ENCODE measurements at places on chromosomes 12 and 14. TPM values are rescaled to one million over a fixed set of nuclear protein-coding genes. Genes with fewer than 3 reads are reported as not detected.

DNA sequence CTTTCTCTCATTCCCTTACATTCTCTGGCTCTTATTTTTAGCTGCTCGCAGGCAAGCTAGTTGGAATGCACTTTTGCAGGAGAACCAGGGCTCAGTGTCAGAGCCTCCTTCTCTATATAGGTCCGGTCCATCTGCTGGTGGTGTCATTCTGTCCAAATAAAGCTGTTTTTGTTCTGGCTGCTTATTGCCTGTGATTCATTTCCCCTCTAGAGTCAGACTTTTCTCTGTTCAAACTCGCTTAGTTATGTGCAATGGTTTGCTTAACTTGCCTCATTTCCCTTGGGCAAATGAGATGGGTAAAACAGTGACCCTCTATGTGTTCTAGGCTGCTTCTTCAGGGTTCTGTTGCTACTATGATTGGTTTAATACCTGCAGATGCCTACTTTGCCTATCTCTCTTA, 2.9 kb downstream of the SMARCD1 start:
- no peak for DNase-seq

- no peak for DNase-seq
These were observed 9.8 kb downstream of the RBP5 start for GRCh38 chr12:7118881-7119280.

- DNase-seq: no peak
These were observed 41.8 kb downstream of the EFCAB11 start for GRCh38 chr14:89912667-89913211.

GRCh38 chr12:1703771-1704722, 13.2 kb downstream of the ADIPOR2 start:
- no peak for DNase-seq

- no peak for DNase-seq
These were observed 43.4 kb upstream of the PWP1 start for GRCh38 chr12:107642240-107642639.

DNA sequence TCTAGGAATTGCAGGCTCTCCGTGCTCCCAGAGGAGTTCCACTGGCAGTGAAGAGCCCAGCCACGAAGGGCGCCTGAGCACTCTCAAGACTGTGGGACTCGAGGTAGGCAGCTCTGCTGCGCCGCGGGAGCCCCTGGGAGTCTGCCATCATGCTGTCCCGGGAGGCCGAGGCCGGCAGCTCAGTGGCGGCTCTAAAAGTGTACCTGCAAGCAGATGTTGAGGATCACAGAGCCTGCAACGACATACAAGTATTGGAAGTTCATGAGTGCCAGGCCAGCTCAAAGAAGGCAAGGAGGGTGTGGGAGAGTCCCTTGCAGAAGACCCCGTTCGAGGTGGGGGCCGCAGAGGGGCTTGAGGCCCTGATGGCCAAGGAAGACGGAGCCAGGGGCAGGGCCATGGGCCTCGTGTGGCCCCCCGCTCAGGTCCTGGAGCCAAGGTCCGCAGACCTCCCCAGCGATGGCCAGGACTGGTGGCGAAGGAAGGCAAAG, 62.7 kb downstream of the MUCL1 start:
- no peak for DNase-seq

DNA sequence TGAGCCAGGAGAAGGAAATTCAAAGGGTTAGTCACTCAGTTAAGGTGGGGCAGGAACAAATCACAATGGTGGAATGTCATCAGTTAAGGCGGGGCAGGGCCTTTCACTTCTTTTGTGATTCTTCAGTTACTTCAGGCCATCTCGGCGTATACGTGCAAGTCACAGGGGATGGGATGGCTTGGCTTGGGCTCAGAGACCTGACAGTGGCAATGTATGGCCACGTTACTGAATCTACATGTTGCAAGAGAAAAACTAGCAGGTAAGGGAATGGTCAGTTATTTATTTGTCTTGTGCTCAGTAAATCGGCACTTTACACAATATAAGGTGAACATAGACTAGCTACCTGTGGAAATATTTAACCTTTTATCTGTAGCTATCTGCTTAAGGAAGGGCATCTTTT, 11.9 kb downstream of the SLCO1B3 start:
- DNase-seq: no peak

GRCh38 chr14:87613881-87614280, 379.1 kb downstream of the GALC start:
- no peak for DNase-seq

- no peak for DNase-seq
These were observed 8.7 kb upstream of the TCL1A start for GRCh38 chr14:95722525-95723190.

ARHGEF40 gene
- not detected for total RNA-seq

LRRK2 gene
- not detected for total RNA-seq

DNA sequence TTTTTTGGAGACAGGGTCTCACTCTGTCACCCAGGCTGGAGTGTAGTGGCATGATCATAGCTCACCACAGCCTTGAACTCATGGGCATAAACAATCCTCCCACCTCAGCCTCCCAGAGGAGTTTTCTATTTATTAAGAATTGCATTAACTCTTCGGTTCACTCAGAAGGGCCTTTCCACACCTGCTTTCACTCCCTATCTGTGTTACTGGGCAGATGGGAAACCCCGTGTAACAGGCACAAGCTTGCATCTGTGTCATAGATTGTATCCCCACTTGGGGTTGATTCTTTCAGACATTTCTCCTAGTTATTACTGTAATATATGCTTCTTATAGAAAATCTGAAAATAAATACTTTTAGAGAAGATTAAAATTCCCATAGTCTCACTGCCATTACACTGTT, 38.7 kb downstream of the STX2 start:
- DNase-seq: no peak

DNA sequence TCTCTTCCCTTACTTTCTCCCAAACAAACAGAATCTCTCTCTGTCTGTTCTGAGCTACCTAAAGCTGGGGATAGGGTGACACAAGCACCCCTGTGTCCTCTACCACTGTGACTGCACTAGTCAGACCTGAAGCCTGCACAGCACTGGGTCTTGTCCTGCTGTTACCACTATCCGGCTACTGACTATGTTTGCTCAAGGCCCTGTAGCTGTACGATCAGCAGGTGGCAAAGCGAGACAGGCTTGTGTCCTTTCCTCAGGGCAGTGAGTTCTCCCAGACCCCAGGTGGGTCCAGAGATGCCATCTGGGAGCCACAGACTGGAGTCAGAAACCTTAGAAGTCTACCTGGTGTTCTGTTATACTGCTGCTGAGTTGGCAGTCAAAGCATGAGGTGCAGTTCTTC, 116.4 kb downstream of the NUBPL start:
- no peak for DNase-seq

DNA sequence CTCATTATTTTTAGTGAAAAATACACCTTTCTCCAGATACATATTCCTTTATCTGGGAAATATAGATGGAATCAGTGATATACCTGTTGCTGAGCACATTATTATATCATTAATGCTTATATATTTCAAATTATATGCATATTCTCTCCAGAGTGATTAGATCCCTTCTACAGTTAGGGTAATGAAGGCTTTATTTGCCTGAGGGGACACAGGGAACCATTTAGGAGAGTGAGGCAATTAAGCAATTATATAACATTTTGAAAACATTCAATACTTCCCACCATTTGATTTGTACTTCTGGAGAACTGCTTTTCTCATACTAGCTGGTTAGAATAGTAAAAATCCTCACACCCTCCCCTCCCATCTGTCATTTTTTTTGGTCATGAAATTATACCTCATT, 212.8 kb upstream of the NOVA1 start:
- DNase-seq: no peak

- DNase-seq: no peak
These were observed 64.8 kb downstream of the NKX2-1 start for GRCh38 chr14:36455241-36455627.

GRCh38 chr12:6337958-6338433, 3.9 kb downstream of the TNFRSF1A start:
- DNase-seq: peak; percentile 27

- DNase-seq: no peak
These were observed 63.0 kb upstream of the PLEKHA5 start for GRCh38 chr12:19066475-19067001.

AMDHD1 gene
- total RNA-seq: 0.52 TPM

PTPN21 gene
- not detected for total RNA-seq

ERO1A gene
- total RNA-seq: 87.4 TPM

PGF gene
- 0.10 TPM for total RNA-seq

GPRC5D gene
- total RNA-seq: not detected

GRCh38 chr14:66635435-66635834, 127.5 kb downstream of the GPHN start:
- DNase-seq: no peak

GRCh38 chr12:28874758-28875157, 274.3 kb upstream of the FAR2 start:
- no peak for DNase-seq

DNA sequence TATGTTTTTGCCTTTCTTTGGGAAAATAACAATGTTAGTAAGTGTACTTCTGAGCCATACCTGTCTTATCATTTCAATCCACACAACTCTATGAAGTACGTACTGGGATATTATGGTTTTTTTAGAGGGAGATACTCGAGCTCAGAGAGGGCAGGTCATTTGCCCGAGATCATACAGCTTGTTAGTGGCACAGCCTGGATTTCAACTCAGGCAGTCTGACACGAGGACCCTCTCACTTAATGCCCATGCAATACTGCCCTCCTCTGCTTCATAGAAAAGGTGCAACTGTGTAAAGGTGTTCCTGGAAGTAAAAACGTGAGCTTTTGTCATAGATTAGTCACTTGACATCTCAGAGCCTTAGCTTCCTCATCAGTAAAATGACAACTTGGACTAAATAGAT, 128.0 kb downstream of the NDUFA12 start:
- DNase-seq: peak; percentile 40

GRCh38 chr12:88630561-88630960, 50.3 kb upstream of the KITLG start:
- no peak for DNase-seq

DNA sequence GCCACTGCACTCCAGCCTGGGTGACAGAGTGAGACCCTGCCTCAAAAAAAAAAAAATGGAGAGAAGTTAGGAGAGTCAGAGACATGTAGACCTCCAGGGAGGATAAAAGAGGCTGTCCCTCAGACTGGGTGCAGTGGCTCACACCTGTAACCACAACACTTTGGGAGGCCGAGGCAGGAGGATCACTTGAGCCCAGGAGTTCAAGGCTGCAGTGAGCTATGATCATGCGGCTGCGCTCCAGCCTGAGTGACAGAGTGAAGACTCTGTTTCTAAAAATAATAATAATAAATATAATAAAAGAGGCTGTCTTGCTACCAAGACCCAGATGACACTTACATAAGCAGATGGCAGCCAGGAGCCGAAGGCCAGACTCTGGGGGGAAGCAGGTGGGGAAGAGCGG, 18.5 kb downstream of the SLC7A8 start:
- no peak for DNase-seq

- no peak for DNase-seq
These were observed 171.2 kb downstream of the FLRT2 start for GRCh38 chr14:85701116-85701515.

DNA sequence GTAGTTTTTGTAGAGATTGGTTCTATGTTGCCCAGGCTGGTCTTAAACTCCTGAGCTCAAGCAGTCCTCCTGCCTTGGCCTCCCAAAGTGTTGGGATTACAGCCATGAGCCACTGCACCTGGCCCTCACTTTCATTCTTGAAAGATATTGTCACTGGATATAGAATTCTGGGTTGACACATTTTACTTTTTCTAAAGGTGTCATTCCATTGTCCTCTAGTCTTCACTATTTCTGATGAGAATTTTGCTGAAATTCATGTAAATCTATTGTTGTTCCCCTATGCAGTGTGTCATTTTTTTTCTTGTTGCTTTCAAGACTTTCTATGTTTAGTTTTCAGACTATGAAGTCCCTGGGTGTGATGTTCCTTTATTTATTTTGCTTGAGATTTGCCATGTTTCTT, 29.2 kb downstream of the ACADS start:
- DNase-seq: no peak

SIX4 gene
- not detected for total RNA-seq

CPNE6 gene
- total RNA-seq: not detected

- no peak for DNase-seq
These were observed 51.1 kb downstream of the BEGAIN start for GRCh38 chr14:100536121-100536510.

- no peak for DNase-seq
These were observed 404.5 kb upstream of the TBX3 start for GRCh38 chr12:115088328-115088994.

GRCh38 chr12:52832985-52833905, 866 bp downstream of the KRT79 start:
- no peak for DNase-seq

GRCh38 chr14:90523961-90524875, 127.4 kb downstream of the CALM1 start:
- DNase-seq: no peak

- DNase-seq: no peak
These were observed 19.0 kb downstream of the CORO1C start for GRCh38 chr12:108712165-108712924.

- no peak for DNase-seq
These were observed 31.7 kb upstream of the KCNH3 start for GRCh38 chr12:49507139-49507538.

IFNG-AS1 gene
- 1.2 TPM for total RNA-seq

DNA sequence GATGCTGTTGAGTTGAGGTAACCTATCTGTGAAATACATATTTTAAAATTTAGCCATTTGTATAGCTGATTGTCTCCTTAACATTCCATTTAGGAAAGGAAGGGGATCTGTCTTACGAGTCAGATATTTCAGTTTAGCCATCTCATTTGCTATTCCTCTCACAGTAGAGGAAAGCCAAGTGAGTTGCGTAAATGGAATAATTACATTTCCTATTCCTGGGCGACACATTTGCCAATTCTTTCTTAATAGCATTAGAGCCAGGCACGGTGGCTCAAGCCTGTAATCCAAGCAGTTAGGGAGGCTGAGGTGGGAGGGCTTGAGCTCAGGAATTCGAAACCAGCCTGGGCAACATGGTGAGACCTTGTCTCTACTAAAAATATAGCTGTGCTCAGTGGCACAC, 116.3 kb downstream of the TMX1 start:
- no peak for DNase-seq

TMEM30B gene
- 2.8 TPM for total RNA-seq
